ENCODE measurements at places on chromosomes 3 and 15.

GRCh38 chr15:73993211-73993994, 1.1 kb upstream of the PML start:
- no peak for DNase-seq

GRCh38 chr3:151946606-151947005, 73.2 kb downstream of the SUCNR1 start:
- DNase-seq: no peak

DNA sequence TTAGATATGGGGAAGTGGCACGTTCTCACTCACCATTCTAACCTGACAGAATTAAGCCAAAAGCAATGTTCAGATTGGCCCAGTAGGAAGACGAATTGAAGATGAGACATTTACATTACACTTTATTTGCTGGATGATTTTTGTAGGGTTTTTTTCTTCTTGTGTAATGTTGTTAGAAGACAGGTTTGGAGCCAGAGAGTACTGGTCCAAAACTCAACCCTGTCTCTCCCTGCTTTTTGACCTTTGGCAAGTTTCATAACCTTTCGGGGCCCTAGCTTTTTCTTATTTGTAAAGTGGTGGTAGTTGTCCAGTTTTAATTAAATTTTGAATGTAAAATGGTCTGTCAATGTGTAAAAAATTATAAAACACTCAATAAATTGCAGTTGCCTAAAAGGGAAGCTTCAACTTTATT, 29.5 kb downstream of the PDE8A start:
- DNase-seq: no peak

GRCh38 chr3:173892547-173892946, 495.0 kb downstream of the NLGN1 start:
- no peak for DNase-seq

DNA sequence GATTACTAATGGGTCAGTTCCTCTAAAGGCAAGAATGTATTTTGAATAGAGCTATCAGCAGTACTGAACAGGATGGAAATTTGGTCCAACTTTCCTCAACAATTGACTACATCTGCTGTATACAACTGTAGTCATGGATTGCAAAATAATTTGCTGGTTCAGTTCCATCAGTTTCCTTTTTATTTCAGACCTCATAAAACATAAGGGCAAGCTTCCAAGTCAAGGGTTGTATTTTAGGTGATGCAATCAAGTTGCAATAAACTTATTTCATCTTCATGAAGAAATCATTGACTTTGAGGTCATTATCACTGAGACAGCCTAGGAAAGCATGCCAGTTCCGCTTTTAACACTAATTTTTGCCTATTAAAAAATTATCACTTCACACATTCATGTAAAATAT, 90.4 kb upstream of the TSEN2 start:
- no peak for DNase-seq

GRCh38 chr3:182920515-182921084, 59.7 kb downstream of the DCUN1D1 start:
- no peak for DNase-seq

Data from cortex of kidney (tissue), 1 donor.